ENCODE measurements at places on chromosomes 12 and 14.

GRCh38 chr12:84046859-84047258 lies 865.7 kb downstream of the SLC6A15 start:
- DNase-seq = no peak

- DNase-seq = no peak
Observed at GRCh38 chr12:93237235-93237915, 140.3 kb upstream of the NUDT4 start.

GRCh38 chr14:59844186-59844812 lies 26.3 kb downstream of the RTN1 start:
- no peak for DNase-seq

GRCh38 chr12:68479896-68480291 lies 130.8 kb upstream of the RAP1B start:
- no peak for DNase-seq

DNA sequence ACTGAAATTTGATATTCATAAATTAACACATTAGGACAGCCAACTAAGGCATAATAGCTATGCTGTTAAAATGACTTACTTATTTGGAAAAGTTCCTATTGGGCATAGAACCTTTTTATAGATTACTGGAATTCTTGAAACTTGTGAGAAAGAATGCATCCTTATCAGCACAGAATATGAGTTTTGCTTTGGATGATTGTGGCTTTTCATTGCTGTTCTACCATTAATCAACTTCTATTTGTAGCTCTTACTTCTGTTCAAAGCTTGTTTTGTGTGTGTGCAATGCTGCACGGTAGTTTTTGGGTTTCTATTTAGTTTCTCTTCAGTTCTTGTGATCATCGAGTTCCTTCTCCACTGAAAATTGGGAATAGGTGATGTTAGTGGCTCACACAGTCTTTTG lies 152.4 kb upstream of the PELI2 start:
- DNase-seq = no peak

GRCh38 chr12:56013482-56013881 lies 7.4 kb upstream of the IKZF4 start:
- no peak for DNase-seq

GRCh38 chr14:48333221-48333920 lies 658.0 kb upstream of the MDGA2 start:
- DNase-seq = no peak

DNA sequence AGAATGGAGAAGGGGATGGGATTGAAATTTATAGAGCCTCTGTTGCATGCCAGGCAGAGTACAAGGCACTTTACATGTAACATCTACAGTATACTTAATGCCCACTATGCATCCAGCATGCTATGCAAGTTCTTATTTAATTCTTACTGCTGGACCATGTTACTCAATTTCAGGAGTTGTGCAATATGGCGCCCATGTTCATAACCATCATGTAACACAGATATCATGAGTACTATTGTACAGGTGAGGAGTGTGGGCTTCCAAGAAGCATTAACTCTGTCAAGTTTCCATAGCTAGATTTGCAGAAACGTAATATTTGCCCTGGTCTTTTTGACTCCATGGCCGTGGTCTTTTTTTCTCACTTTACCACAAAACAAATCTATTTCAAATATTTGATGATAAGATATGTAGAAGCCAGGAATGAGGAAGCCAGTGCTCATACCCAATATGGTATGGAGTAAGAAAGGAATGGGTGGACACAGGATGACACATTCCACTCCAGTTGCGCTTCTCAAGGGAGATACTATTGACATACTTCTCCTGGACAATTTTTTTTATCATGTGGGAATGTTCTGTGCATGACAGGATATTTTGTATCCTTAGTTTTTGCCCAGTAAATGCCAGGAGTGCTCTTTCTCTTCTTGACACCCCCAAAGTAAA lies 191.8 kb downstream of the C12orf75 start:
- DNase-seq = no peak

DNA sequence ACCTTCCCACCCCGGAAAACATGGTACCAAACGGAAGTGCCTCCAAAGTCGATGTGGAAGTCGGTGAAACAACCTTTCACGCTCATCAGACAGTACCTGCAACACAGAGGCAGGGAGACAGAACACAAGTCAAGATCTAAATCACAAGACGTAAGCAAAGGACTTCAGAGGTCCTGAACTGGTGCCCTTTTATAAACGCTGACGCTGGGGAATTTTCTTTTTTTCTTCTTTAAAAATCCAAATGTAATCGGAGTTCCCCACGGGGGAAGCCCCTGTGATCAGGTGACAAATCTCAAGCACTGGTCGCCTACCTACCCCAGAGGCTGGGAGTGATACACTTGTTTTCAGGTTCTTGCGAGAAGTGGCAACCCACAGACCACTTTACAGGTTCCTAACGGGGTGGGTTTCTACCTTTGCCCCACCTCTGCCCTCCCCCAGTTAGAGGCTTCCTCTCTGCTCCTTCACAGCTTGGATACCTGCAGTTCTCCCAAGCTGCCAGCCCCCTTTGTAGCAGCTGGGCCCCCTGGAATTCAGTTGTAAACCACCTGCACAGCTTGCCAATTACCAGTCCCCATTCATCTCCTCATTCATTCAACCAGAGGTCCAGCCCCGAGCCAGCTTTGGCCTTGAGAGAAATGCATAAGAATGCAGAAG lies 46.2 kb downstream of the KDM2B start:
- peak; percentile 67 for DNase-seq

- DNase-seq = no peak
Observed at GRCh38 chr14:72521045-72521444, 372.9 kb downstream of the DPF3 start.

GRCh38 chr12:47891356-47891755 lies 13.4 kb downstream of the VDR start:
- no peak for DNase-seq

DNA sequence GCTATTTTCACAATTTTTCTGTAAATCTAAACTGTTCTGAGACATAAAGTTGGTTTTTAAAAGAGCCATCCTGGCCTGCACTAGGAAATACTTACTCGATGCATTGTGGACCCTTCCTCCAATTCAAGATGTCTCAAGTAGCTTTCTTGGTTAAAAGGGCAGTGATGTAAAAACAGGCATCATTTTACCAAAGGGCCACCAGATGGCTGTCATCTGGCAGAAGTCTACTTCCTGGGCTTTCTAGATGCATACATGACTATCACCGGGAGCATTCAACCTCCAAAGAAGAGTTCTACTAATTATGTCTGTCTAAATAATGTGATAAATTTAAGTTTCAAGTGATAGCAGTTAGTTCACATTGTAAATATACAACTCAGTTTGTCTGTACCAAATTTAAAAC lies 96.8 kb upstream of the FRMD6 start:
- no peak for DNase-seq

GRCh38 chr12:4191149-4191548 lies 82.4 kb upstream of the CCND2 start:
- DNase-seq = no peak

- no peak for DNase-seq
Observed at GRCh38 chr12:106178562-106178961, 39.8 kb upstream of the NUAK1 start.

DNA sequence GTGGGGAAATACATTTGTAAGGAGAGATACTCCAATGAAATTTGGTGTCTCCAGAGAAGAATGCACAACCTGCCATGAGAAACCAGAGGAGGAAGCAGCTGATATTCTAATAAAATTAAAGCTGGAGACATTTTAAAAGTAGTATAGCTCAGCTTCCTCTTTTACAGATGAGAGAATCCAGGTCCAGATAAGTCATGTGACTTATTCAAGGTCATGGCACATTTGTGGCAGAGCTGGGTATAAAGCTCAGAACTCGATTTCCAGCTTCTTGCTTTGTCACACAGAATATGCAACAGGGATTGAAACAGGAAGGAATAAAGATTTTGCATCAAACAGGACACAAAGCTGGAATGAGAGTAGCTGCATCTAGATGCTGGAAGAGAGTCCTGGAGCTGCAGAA lies 174.8 kb downstream of the EMP1 start:
- no peak for DNase-seq

- DNase-seq = no peak
Observed at GRCh38 chr12:104635607-104636343, 179.0 kb downstream of the CHST11 start.

DNA sequence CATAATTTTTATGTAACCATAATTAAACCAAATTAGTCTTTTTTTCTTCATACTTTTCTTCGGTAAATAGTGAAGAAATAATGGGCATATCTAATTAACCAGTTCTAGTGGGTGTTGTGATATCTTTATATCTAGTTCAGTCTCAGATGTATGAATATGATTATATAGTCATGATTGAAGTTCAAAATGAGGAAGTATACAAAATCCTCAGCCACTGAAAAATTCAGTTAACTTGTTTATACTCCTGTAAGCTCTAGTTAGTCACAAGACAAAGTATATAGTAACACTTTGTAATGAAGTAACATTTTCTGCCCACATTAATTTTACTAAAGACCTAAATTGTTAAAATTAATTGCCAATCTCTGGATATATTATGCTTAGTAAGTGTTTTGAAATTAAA lies 46.5 kb downstream of the CAND1 start:
- DNase-seq = no peak

DNA sequence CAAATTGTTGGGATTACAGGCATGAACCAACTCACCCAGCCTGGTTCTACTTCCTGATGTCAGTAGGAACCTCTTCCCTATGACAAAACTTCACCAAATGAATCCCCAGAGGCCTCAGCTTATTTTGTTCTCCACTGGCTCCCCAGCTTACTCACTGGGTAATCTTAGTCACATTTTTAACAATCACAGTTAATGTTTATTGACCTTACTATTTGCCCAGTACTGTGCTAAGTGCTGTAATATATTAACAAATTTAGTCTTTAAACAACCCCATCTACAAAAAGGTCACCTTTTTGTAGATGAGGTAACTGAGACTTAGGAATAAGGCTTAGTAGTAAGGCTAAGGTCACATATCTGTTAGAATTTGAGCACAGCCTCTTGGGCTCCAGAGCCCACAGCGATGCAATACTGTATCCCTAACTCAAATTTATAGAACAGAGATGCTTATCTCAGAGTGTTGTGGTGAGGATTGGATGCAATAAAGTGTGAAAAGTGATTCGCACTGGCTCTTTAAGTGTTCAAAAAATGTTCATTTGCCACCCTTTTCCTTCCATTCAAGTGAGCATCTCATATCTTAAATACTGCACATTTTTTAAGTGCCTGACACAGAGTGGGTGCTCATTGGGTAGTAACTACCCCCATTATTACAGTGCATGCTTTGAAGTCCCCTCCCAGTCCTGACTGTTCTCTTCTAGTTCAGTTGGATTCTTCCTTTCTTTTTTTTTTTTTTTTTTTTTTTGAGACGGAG lies 146.4 kb upstream of the ARHGAP5 start:
- no peak for DNase-seq

DNA sequence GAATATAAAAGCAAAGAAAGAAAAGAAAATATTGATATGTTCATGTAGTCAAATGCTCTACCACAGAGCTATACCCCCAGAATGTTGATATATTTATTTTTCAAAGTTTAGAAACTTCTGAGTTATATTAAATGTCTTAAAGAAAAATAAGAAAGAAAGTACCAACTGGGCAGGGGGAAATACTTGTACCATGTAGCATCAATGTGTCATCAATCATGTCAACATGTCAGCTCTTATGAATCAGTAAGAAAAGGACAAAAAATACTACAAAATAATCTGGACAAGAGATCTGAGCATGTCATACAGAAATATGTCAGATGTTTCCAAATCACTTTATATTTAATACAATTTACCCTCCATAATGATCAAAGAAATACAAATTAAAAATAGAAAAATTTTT lies 595.1 kb upstream of the ATP2B1 start:
- DNase-seq = no peak

DNA sequence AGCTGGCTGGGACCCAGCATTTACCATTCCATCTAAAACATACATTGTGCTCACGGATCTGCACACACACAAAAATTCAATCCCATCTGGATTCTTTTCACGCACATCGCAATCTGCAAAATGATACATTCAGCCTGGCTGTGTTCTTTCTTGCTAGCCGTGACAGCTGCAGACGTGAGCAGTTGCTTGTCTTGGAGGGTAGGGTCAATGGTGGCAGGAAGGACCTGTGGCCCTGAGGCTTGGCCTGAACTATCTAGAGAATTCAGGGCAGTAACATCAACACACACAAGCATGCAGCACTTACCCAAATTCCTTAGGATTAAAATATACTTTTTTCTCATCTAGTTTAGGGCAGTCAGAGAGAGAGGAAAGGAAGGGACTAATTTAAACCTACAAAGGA lies 72.0 kb downstream of the DICER1 start:
- DNase-seq = no peak

DNA sequence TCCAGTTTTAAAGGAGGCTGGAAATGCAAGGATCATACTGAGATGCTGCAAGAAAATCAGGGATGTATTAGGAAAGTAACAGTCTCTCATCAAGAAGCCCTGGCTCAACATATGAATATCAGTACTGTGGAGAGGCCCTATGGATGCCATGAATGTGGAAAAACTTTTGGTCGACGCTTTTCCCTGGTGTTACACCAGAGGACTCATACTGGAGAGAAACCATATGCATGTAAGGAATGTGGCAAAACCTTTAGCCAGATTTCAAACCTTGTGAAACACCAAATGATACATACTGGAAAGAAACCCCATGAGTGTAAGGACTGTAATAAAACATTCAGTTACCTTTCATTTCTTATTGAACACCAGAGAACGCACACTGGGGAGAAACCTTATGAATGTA lies 24.5 kb downstream of the ZNF891 start:
- DNase-seq = no peak

DNA sequence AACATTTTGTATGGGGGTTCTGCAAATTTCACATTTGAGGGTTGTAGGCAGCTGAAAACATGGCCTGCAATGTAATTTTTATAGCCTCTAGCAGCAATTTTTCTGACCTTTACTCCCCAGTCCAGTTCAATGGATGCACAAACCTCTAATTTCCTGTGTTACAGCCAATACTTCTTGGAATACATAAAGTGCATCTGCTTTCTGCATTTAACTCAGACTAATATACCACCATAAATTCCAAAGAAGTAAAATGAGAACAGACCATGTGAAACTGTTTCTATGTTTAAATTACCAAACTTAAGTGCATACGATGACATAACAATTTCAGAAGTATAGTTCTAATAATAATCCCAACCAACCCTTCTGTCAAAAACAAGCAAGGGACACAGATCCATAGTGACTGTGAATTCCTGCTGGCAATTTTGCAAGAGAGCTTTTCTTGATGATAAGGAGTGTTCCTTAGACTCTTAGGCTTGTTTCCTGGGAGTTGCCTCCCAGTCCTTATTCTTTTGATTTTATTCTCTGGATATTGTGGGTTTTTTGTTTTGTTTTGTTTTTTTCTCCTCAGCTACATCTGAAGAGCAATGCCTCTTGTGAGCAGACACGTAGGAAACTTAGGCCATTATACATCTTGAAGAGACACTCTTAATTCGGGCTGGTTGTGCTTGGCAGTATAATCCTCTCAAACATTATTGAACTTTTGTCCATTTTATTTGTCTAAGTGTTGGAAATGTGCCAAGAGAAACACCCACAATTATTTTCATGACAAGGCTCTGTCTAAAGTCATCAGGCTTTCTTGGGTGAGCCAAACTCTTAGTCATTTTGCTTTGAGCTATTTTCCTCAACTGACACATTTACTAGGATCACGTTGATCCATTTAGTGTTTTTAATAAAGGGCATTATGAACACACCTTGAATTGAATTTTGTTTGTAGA lies 51.3 kb upstream of the RERGL start:
- no peak for DNase-seq
